RCC 7860 (cell line): ENCODE measurements at places on chromosomes 2 and 18.

- peak; percentile 33 for DNase-seq
Measured at GRCh38 chr2:88874063-88874657, 182.7 kb downstream of the RPIA start.

GRCh38 chr2:107374249-107374648, 452.4 kb upstream of the RGPD4 start:
- no peak for DNase-seq

DNA sequence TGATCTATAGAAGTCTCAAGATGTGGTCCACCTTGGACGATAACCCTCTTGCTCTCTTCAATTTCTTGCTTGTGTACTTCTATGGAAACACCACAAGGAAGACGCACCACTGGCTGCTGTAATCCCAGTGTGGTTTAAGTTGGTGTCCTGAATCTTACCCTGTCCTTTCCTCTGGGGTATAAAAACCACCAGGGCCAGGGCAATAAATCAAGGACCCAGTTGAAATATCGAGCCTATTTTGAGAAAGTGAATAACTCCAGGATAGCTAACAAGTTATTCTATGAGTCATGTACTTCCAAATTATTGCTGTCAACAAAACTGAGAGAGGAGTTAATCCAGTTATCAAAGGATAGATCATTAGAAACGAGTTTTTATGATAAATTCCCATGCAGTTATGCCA, 137.0 kb downstream of the RND3 start:
- DNase-seq, result no peak

GRCh38 chr2:8544786-8545694, 136.8 kb upstream of the ID2 start:
- peak; percentile 59 for DNase-seq

DNA sequence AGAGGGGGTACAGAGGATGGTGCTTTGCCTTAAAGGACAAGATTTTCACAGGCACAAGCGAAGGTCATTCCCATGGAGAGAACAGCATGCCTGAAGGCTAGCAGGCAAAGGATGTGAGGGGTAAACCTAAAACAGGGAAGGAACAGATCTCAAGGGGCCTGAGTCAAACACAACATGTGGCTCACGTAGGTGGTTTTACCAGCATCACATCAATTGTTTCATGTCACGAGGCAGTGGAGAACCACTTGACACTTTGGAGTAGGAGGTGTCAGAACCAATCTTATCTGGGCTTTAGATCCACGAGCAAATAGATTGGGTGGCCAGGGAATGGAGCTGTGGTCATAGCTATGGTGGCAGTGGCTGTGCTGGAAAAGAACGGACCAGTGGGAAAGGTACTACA, 8.4 kb downstream of the COX5B start:
- no peak for DNase-seq

DNA sequence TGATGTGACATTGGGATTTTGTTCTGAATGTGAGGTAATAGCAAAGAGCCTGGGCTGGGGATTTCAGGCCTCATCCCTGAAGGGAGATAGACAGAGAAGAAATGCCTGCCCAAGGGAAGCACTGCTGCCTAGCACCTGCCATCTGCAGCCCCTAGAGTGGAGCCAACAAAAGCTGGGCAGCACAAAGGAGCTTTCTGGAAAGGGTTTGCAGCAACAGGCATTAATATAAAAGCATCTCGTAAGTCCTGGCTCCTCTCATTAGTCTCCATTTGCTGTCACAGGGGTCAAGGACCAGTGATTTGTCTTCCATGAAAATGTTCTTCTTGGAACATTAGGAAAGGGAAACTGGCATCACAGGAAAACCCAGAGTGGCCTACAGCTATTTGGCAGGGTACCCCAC, 157.2 kb upstream of the SLC14A2 start:
- DNase-seq, result no peak

GRCh38 chr2:28173377-28173776, 219.3 kb upstream of the FOSL2 start:
- DNase-seq, result no peak

DNA sequence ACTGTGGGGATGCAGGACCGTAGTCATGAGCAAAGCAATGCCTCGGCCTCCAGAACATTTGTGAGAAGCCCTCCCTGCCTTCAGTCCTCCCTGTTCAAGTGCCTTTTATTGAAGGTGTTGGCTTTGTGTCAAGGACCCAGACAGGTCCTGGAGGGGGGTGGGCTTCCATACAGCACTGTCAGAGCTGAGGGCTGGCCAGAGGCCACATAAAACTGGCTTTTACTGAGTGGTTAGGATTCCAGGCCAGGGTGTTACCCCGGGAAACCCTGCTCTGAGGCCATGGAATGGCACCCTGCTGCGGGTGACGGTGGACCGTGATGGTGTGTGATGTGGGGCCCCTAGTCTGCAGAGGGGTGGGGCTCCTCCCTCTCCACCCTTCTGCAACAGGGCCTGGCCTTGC, 41.6 kb downstream of the TOGARAM2 start:
- DNase-seq, result no peak

GRCh38 chr2:60324536-60324935, 228.9 kb downstream of the BCL11A start:
- no peak for DNase-seq
